ELF-1 (cell line): ENCODE measurements at places on chromosomes 3 and 15.
A peak's percentile ranks its signal among the peaks of the same experiment; 100 is the strongest.

GRCh38 chr3:55885721-55886120 lies 398.6 kb upstream of the WNT5A start:
- DNase-seq, result no peak

GRCh38 chr3:153628591-153628990 lies 466.6 kb downstream of the RAP2B start:
- DNase-seq, result no peak

DNA sequence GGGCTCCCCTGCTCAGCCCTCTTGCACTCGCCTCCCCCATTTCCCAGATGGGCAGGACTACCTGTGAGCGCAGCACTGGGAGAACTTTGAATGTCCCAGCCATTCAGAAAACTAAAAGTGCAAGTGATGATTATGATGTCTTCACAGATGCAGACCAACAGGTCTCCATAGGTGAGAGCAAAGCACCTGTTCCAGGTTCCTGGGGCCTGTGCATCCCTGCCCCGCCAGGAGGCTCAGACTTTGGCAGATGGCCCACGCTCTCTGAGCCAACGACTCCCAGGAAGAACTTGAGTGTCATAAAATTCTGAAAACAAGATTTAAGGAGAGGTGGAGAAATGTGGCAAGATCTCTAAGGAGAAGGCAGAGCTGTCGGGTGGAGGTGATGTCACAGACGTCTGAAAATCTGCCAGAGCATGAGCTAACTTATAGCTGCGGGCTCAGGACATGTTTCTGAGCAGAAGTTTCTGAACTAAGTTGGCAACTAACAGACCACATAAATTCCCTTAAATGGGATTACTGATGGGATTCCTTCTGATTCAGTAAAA lies 110.8 kb upstream of the IGF1R start:
- no peak for DNase-seq

- no peak for DNase-seq
Measured at GRCh38 chr15:57923306-57923705, 142.2 kb downstream of the ALDH1A2 start.

DNA sequence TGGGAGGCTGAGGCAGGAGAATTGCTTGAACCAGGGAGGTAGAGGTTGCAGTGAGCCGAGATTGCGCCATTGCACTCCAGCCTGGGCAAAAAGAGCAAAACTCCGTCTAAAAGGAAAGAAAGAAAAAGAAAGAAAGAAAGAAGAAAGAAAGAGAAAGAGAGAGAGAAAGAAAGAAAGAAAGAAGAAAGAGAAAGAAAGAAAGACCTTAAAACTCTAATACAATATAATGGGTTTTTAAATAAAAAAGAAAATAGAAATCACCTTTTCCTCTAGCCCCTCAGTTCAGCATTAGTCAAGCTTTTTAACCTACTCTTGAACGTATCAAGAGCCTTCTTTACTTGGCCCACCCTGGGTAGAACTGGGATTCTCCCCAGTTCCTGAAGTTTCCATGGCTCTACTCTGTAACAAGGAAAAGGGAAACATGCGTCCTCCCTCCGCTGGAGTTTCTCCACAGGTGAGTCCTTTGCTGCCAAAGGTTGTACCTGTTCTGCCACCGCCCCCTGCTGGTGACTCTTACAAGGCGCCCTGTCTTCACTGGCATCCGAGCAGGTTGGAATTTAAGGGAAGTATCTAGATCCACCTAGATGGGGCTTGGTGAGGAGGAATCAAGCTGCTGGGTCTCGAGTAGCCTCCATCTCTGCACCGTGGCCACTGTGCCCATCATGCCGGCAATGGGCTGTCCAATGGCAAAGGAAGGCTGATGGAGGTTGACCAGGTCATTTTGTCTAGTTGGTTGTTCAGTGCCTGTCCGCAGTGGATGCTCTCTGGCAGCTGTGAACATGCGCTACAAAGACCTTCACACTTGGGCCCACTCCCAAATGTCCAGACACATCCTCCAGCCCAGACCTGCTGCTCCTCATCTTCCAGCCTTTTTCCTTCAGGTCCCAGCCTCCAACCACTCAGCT lies 20.6 kb upstream of the EPHB3 start:
- peak; percentile 83 for DNase-seq

DNA sequence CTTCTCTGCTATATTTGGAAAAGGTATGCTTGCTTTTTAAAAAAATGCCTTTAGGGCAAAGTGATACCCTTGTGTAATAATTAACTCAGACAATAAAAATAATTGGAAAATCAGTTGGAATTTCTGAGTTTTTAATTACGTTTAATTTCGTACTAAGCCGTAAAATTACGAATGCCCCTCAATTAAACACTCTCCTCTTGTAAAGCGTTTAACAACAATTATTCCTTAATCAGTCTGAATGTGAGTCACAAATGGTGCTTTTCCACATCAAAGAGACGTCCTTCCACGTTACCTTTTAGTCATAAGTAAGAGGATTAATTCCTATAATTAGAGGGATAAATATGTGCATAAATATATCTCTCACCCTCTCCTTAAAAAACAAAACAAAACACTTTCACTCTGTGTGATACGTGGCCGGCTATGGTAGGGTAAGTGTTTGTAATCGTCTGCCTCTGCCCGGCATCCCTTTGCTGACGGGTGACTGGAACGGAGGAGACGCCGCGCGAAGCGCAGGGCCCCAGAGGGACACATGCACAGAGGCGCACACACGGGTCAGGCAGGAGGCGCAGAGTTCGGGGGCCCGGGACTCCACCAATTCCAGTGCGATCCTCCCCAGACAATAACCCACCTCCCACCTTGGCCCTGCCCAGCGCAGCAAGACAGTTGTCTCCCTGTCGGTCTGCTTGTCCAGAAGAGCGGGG lies 9.7 kb upstream of the MEIS2 start:
- peak; percentile 74 for DNase-seq

GRCh38 chr15:84979651-84980050 lies 2.0 kb upstream of the PDE8A start:
- DNase-seq, result peak; percentile 39

- DNase-seq, result no peak
Measured at GRCh38 chr3:103319912-103320311, 885.1 kb downstream of the ZPLD1 start.

GRCh38 chr3:153295901-153296300 lies 133.9 kb downstream of the RAP2B start:
- no peak for DNase-seq

GRCh38 chr3:149091983-149092382 lies 5.7 kb upstream of the HLTF start:
- DNase-seq, result no peak

- DNase-seq, result no peak
Measured at GRCh38 chr15:75170711-75171341, 30.9 kb upstream of the C15orf39 start.

DNA sequence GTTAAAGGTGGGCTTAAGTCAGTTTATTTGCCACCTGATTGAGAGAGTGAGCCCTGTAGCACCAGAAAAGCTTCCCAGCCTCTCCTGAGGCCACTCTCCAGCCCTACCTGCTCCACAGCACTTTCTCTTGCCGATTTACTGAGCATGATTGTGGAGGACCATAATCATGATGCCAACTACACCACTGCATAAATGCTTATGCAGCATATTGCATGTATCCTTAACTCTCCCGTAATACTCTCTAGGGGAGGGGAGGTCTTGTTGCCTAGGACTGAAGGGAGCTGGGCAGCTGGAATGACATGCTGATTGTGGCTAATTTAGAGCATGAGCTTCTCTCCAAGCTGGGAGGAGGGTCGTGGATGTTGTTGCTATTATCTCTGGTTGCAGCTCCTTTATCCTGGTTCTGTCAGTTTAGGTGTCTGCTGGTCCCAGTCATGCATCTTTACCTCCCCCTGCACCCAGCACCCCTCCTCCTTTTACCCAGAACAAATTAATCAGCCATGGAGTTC lies 54.3 kb downstream of the GPD1L start:
- no peak for DNase-seq

DNA sequence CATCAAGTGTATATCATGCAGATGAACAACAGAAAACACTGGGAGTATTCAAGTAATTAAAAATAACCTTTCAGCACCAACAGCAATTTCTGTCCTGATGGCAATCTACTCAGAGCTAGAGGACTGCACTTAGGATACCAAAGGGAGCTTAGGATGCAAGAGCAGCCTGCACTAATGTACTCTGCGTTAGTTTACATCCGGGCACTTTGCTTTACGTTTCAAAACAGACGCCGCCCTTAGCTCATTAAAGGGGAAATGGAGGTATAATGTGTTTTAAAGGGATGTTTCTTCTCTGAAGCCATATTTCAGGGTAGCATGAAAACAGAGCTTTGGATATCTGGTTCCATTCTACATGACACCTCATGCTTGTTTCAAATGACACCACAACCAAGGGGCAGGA lies 14.0 kb upstream of the B3GNT5 start:
- no peak for DNase-seq

GRCh38 chr15:89101302-89102193 lies 13.3 kb downstream of the ABHD2 start:
- peak; percentile 64 for DNase-seq

DNA sequence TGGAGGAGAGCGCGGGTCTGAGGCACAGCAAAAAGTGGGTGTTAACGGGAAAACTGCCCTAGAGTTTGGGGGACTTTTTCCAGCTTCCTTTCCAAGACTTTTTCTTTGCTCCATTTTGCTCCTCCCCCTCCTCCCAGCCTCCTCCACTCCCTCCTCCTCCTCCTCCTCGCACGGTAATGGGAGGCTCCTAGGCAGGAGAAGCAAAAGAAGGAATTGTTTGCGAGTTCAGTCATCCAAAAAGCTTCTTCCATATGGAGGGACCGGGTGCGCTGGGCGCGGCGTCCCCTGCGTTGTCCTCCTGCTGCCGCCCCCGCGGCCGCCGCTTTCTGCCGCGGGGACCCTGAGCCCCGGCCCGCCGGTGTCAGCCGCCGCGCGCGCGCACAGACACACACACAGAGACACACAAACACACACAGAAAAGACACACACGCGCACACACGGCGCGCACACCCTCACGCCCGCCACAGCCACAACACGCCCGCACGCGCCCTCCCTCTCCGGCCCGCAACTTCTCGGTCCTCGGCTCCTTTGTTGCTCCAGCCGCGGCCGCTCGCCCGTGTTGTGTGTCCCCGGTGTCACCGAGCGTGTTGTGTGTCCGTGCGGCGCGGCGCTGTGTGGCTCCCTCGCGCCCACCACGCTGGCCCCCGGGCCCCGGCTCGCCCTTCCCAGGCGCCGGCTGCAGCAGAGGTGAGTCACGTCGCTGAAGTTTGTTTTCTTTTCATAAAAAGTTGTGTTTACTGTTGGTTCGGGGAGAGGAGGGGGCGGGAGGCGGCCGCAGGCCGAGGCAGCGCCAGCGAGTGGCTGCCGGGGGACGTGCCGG lies at the start of gene BOC:
BOC (plus strand) TSS at position 228 of the 820 bp plus-strand sequence. CDS start 38,246 bp downstream, outside the sequence.
- DNase-seq, result peak; percentile 65

GRCh38 chr15:35306361-35306981 lies 221.4 kb upstream of the NANOGP8 start:
- DNase-seq, result peak; percentile 78

- peak; percentile 92 for DNase-seq
Measured at GRCh38 chr15:76139368-76140073, 79.7 kb downstream of the TMEM266 start.

- no peak for DNase-seq
Measured at GRCh38 chr3:80094589-80094988, 326.8 kb upstream of the ROBO1 start.

GRCh38 chr15:78419367-78419766 lies 18.6 kb upstream of the IREB2 start:
- DNase-seq, result no peak

DNA sequence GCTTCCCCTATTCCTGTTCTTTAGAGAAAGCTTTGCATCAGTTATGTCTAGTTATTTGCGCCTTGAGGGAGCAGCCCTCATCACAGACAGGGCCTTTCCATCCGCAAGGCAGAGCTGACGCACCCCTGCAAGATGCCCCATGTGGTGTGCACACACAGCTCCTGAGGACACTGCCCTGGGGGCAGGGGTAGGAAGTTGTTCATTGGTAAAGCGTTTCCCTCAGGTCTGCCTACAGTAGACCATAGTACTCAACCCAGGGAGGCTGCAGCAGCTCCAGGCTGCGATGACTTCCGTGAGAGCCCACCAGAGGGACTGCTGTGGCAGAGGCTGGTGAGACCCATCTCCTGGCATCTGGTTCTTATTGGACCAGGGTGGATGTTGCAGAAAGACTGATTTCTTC lies 55.1 kb upstream of the PLXNA1 start:
- peak; percentile 35 for DNase-seq

- DNase-seq, result peak; percentile 84
Measured at GRCh38 chr15:40762919-40763800, 708 bp upstream of the GCHFR start.

DNA sequence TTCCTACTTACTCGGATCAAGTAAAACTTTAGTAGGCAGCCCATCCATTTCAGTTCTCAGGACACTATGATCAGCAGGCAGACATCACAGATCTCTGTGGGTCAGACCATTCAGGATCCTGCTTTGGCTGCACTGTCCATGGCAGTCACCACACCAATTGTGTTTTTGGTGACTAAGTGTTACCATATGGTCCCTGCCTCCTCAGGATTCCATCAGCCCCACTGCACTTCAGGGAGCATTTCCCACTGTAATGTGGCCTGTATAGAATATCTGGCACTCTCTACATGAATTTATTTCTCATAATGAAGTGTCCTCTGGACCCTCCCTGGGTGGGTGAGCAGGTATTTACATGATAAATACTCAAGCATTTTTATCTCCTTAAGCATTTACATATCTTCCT lies 41.3 kb downstream of the ZNF445 start:
- no peak for DNase-seq
